ENCODE measurements at places on chromosomes 7 and 10. TPM values are rescaled to one million over a fixed set of nuclear protein-coding genes. Genes with fewer than 3 reads are reported as not detected.

SUN3 gene
- not detected for total RNA-seq

SSC4D gene
- 0.84 TPM for total RNA-seq

ZNF33B gene
- total RNA-seq, result 17.1 TPM

GIMAP8 gene
- 4.9 TPM for total RNA-seq

SLC26A3 gene
- total RNA-seq, result not detected

MMD2 gene
- not detected for total RNA-seq

XRCC2 gene
- total RNA-seq, result 3.5 TPM

CC2D2B gene
- total RNA-seq, result 0.58 TPM

VWA2 gene
- total RNA-seq, result 0.04 TPM

ADAMTS14 gene
- total RNA-seq, result 12.5 TPM

CHRM2 gene
- 0.18 TPM for total RNA-seq

IFIT2 gene
- 6.4 TPM for total RNA-seq

ENTPD7 gene
- total RNA-seq, result 4.8 TPM

TMEM236 gene
- 0.40 TPM for total RNA-seq

PRPS1L1 gene
- total RNA-seq, result not detected

TIMM23 gene
- 50.7 TPM for total RNA-seq

SRRT gene
- total RNA-seq, result 49.8 TPM

H2BK1 gene
- not detected for total RNA-seq

SPAM1 gene
- total RNA-seq, result not detected

STK31 gene
- 0.40 TPM for total RNA-seq

C10orf67 gene
- total RNA-seq, result 0.04 TPM

COL26A1 gene
- 1.2 TPM for total RNA-seq

TBC1D12 gene
- 11.4 TPM for total RNA-seq

ZPBP gene
- not detected for total RNA-seq

Measured in muscle of leg (tissue), 16 donors.